ENCODE measurements at places on chromosomes 1 and 21. TPM values are rescaled to one million over a fixed set of nuclear protein-coding genes. Genes with fewer than 3 reads are reported as not detected.
A peak's percentile ranks its signal among the peaks of the same experiment; 100 is the strongest.

DNA sequence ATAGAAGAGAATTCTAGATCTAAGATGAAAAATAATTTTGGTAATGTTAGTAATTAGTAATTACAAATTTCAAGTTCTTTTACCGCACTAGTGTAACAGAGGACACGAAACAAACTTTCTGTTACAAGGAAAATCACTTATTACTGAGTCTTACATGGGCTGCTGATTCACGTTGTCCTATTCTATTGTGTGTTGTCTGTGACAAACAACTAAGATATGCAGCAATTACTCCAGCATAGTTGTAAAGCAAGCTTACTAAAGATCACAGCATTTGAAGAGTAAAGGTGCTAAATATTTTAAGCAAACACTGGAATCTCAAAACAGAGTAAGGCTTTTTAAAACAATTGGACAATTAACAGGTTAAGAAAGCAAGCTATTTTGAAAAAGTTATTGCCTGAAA lies 502.3 kb downstream of the KCNT2 start:
- no peak for DNase-seq

DNA sequence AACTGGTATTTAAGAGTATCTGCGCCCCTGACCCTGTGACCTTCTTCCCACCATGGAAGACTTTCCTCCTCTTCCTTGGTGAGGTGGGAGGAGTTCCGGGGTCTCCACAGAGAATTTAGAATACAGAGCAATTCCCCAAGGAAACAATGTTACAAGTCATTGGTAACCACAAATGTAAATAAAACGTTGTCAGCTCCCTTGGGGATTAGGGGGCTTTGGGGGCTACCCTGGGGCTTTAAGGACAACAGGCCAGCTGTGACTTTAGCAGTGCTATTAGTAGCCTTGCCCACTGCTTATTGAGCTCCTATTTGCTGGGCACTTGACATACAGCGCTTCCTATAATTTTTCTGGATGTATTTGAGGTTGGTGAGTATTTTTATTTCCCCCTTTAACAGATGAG lies 69.0 kb downstream of the IGSF21 start:
- no peak for DNase-seq

DNA sequence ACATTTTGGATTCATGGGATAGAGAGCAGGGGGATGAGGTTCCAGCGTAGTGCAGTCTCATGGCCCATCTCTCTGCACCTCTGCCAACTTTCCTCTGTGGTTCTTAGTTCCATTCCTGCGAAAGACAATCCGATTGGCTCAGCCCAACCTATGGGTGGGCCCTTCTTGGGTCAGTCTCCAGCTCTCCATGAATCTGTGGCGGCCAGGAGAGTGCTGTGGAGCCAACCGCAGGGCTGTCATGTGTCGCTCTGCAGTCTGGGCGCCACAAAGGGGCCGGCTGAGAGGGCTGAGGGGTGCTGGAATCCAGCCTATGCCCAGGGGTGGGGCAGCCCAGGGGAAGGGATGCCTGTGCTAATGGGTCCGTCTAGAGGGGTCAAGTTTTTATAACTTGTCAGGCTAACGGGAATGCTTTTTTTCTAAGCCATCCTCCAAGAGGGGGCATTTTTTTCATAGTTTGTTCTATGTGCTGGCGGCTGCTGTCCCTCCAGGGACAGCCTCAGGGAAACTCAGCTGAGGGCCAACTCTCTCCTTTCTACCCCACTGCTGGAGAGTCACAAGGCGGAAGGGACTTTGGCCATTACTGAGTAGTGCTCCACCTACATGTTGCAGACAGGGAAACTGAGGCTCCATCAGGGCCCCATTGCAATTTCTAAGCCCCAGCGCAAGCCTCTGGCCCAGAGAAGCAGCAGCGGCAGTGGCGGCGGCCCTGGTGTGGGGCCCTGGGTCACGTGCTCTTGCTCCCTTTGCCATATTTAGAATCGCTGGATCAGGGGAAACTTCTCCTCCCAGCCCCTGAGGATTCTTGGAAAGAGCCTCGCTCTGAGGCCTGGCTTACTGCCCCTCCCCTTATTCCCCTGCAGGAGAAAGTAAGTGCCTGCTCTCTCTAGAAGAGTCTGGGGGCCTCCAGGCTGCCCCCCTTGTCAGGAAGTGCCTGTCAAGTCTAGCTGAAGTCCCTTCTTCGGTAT lies 23.4 kb downstream of the KCNQ4 start:
- DNase-seq: no peak

GRCh38 chr1:151334822-151335221 lies 7.6 kb upstream of the PI4KB start:
- no peak for DNase-seq

DNA sequence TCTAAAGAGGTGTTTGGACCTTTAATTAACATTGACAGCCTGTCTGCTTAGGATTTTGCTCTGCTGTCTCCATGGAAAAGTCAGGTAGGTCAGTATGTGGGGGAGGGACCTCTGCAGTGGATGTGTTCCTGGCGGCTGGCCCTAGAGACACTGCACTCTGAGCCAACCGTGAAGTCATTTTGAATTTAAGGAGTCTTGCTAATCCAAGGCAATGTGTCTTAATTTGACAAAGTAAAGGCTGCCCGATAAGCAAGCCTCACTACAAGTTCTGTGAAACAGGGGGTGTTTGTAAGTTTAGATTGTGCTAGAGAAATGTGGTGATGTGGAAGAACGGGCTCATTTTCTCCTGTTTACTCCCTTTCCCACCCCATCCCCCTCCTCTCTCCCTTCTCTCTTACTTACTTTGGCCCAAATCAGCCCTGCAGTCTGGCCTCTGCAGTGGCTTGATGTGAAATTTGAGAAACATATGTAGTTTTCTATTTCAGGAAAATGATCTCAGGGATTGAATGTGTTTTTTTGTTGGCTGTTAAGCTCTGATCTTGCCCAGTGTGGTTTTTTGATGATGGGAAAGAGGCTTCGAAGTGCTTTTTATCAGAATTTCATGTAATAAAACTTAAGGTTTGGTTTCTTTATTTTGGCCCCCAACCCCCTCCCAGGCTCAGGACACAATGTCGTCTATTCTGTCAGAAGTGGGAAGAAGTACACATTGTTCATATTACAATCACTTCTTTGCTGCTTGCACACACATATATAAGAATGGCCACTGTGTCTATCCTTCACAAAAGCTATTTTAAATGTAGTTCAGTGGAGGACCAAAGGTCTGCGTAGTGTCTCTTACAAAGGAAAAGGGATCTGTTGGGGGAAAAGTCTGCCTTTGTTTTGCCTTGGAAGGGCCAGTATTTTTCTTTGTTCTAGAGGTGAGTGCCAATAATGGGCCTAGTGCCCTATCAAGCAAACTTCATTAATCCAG lies 96.6 kb downstream of the FGGY start:
- DNase-seq: peak; percentile 86

GRCh38 chr1:14594045-14594444 lies 4.4 kb upstream of the KAZN start:
- no peak for DNase-seq

DNA sequence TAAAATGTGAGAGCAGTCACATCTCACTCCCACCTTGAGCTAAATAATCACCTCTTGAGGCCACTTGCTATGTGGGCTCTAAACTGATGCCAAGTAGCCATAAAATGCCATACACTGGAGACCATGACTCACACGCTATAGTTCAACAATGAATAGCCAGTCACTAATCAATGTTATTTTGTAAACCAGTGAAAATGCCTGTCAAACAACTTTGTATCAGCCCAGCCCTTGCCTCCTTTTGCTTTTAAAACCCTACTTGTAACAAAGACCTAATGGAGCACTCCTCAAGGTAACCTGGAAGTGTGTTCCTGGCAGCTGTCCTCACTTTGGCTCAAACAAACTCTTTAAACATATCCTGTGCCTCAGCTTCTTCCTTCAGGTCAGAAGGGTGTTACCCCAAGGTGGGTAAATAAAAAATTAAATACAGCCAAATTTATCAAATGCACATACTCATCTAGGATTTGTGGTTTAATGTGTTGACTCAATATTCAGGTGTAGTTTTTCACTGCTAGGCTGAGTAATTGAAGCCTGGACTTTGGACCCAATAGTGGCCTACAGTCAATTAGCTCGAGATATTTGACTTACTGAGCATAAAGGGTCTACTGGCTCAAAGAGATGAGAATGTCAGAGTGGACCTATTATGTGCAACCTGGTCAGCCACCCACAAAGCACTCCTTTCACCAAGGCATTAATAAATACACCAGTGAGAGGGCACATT lies 154.3 kb downstream of the COQ8A start:
- DNase-seq: no peak

GRCh38 chr1:27157194-27157593 lies 2.3 kb upstream of the SLC9A1 start:
- no peak for DNase-seq

GRCh38 chr21:14531757-14532316 lies 14.3 kb downstream of the SAMSN1 start:
- no peak for DNase-seq

The CELA2A gene
- not detected for total RNA-seq

The MPZ gene
- total RNA-seq: 2.9 TPM

The COL6A1 gene
- total RNA-seq: 538 TPM

The MFN2 gene
- 52.5 TPM for total RNA-seq

The GNAT2 gene
- total RNA-seq: 0.43 TPM

Data from fibroblast of villous mesenchyme (primary cell).